ENCODE measurements at places on chromosomes 16 and 17.
A peak's percentile ranks its signal among the peaks of the same experiment; 100 is the strongest.

DNA sequence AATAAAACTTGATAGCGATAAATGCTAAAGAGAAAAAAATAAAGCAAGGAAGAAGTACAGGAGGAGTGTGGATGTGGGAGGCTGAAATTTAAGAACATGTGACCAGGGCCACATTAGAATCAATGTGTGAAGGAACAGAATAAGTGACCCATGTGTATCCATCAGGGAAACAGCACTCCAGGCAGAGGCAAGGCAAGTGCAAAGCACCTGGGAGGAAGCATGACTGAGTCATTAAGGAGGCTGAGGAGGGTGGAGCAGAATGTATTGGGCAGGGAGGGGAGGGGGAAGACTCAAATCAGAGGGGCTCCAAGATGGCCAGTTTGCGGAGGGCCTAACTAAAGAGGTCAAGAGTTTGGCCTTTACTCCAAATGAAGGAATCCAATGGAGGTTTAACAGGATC, 8.0 kb downstream of the CDR2 start:
- no peak for DNase-seq

GRCh38 chr16:19173649-19174383, 5.8 kb downstream of the SYT17 start:
- no peak for DNase-seq

DNA sequence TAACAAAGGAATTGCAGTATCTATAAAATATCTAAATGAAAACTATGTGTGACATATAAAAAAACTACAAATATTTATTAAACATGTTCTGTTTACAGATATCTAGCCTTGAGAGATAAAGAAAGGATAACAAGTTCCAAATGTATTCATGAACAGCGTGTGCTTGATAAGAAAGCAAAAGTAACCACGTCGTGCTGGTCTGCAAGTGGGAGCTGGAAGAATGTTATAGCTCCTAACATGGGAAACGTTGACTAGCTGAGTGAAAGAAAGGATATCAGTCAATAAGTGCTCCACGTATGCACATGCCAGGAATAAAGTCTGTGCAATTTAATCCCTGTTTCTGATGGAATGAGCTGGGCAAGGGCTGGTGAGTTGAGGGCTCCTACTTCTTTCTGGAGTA, 71.2 kb upstream of the CDYL2 start:
- DNase-seq, result no peak

DNA sequence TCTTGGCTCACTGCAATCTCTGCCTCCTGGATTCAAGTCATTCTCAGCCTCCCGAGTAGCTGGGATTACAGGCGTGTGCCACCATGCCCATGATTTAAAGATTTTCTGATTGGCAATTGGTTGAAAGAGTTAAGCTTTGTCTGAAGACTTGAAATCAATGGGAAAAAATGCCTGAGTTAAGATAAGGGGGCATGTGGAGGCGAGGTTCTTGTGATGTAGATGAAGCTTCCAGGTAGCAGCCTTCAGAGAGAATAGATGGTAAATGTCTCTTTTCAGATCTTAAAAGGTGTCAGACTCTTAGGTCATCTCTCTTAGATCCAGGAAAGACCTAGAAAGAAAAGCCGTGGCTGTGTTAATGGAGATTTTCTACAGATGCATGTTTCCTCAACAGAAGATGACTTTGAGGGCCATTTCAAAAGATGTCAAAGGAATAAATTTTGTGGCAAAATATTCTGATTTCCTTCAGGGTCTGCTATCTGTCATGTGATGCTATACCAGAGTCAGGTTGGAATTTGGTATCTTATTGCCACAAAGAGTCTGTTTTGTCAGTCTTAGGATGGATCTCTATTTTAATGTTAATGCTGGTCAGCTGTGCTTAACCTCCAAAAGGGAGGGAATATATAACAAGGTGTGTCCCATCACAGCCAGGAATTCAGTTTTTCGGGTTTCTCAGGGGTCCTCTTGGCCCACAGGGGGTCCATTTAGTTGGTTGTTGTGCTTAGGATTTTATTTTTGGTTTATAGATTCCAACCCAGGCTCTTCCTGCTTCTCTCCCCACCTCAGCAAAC, 58.3 kb upstream of the AKTIP start:
- no peak for DNase-seq

DNA sequence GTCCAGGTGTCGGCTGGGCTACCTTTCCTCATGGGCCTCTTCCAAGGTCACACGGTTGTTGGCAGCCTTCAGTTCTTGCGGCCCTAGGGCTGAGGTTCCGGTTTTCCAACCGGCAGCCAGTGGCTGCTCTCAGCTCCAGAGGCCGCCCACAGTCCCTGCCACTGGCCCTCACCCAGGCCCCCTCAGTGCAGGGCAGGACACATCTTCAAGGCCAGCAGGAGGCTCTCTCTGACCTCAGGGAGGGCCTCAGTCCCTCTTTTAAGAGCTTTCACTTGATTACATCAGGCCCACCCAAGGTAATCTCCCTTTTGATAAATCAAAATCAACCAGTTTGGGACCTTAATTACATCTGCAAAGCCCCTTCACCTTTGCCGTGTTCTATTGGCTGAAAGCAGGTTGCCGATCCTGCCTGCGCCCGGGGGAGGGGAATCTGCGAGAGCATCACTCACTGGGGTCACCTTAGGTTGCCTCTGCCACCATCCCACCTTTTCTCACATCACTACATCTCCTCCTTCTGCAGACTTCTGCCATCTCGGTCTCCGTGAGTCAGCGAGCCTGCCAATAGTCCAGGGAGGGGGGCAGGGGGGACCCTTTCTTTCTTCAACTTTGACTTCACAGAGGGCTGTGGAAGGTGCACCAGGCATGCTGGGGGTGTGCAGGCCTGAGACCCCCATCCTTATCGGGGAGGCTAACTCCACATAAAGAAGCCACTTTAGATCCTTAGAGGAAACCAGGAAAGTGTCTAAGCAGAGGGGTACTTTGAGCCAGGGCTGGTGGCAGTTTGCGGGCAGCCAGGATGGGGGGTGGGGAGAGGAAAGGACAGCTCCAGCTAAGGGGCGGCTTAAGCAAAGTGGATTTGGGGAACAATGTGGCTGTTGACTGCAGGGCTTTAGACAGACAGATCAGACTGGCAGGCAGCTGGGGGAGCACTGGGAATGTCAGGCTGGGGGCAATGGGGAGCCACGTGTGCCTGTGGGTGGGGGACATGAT, 28.8 kb upstream of the NXPH3 start:
- DNase-seq, result no peak

GRCh38 chr16:12255473-12255872, 278.9 kb downstream of the SNX29 start:
- no peak for DNase-seq

GRCh38 chr17:27771586-27771985, 28.7 kb downstream of the NOS2 start:
- DNase-seq, result no peak

- DNase-seq, result no peak
Measured at GRCh38 chr17:10136258-10136981, 62.0 kb downstream of the GAS7 start.

DNA sequence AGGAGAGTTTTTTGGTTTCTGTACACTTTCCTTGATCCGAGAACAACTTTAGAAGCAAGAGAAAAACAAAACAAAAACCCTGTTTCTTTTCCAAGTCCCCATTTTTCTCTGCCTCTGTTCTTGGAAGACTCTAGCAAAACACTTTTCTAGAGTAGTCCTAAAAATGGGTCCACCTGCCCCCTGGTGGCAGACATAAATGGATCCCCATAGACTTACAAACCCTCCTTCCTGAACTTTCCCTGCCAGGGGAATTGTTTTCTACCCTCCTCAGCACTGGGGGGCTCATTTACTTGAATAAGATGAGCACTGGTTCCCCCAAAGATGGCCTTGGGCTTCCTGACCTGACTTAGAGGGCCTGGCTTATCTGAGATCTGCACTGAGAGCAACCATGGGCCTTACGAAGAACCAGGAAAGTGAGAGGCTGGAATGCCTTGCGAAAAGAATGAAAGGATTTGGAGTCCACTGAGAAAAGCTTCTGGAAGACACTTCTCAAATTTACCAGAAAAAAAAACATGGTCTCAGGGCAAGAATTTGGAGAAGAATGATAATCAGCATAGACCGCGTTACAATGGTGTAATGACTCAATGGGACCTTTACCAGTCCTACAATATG, 48.0 kb upstream of the CDYL2 start:
- peak; percentile 15 for DNase-seq

DNA sequence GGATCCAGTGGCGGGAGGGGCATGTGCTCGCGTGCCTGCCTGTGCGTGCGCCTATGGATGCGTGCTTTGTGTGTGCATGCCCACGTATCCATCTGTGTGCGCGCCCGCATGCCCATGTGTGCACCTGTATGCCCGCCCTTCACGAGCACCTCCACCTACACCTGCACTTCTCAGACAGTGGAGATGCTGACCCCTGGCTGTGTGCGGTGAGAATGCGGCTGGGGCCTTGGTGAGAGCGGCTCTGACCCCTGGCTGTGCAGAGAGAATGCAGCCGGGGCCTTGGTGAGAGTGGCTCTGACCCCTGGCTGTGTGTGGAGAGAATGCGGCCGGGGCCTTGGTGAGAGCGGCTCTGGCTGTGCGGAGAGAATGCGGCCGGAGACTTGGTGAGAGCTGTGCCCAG, 33.9 kb downstream of the AXIN1 start:
- no peak for DNase-seq

GRCh38 chr16:30352488-30353401, 2.4 kb downstream of the CD2BP2 start:
- DNase-seq, result no peak

GRCh38 chr16:2086812-2087747, 39.3 kb downstream of the TSC2 start:
- no peak for DNase-seq

DNA sequence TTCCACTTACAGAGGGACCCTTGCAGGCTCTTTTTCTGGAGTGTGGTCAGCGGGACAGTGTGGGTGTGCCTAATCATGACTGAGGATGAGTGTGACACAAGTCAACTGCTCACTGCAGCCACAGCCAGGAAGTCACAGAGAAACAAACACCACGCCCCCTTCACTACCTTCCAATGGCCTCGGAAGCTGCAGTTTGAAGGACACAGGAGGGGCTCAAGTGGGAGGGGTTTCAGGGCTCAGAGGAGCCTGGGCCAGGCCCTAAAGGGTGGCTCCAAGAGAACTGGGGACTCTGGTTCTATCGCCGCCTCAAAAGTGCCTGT, 116.2 kb upstream of the SDK2 start:
- DNase-seq, result no peak

- DNase-seq, result no peak
Measured at GRCh38 chr17:76688165-76688622, 22.6 kb downstream of the MXRA7 start.

DNA sequence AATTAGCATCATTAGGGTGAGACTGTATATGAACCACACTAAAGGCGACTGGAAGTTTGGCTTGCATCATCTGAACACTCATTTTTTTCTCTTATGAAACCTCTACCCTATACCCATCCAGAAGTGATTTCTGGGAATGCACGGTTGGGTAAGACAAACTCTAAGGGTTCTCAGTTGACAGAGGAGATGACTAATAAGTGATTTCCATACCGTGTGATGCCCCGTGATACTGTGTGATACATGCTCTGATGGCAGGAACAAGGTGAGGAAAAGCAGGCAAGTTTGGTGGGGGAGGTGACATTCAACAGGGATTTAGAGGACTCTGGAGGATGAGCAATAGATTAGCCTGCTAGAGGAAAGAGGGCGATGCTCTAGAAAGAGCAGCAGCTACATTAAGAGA, 156.4 kb upstream of the CCL2 start:
- no peak for DNase-seq

GRCh38 chr17:4920351-4921048, 11.6 kb upstream of the GP1BA start:
- DNase-seq, result no peak

GRCh38 chr16:30437511-30438046, 7.7 kb upstream of the DCTPP1 start:
- peak; percentile 34 for DNase-seq

DNA sequence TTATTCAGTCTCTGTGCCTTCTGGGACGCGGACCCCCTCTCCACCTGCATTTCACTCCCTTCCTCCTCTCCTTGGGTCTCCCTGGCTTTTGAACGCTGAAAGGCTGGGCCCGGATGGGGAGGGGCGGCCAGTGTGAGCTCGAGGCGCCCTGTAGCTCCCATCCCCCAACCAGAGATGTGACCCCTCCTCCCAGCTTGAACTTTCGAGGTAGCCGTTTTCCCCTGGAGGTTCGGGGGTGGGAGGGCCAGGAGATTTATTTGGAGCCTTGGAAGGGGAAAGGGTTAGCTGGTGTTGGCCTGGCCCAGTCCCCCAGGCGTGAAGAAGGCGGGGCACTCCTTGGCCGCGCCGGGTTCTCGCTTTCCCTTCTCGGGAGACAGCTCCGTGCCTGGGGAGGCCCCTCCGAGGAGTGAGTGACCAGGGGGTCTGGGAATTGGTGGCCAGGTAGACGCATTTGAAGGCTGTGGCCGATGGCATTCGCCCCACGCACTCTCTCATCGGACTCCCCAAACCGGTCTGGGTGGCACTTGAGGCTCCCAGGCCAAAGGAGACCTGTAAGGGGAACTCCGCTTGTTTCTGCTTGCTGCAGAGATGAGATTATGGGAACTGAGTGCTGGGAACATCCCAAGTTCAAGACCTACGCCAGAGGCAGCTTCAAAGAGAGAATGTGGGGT, 942 bp downstream of the LDAF1 start:
- DNase-seq, result no peak

GRCh38 chr16:67181346-67181745, 2.4 kb downstream of the MATCAP1 start:
- DNase-seq, result no peak

GRCh38 chr17:57481910-57482391, 225.6 kb downstream of the MSI2 start:
- DNase-seq, result no peak

DNA sequence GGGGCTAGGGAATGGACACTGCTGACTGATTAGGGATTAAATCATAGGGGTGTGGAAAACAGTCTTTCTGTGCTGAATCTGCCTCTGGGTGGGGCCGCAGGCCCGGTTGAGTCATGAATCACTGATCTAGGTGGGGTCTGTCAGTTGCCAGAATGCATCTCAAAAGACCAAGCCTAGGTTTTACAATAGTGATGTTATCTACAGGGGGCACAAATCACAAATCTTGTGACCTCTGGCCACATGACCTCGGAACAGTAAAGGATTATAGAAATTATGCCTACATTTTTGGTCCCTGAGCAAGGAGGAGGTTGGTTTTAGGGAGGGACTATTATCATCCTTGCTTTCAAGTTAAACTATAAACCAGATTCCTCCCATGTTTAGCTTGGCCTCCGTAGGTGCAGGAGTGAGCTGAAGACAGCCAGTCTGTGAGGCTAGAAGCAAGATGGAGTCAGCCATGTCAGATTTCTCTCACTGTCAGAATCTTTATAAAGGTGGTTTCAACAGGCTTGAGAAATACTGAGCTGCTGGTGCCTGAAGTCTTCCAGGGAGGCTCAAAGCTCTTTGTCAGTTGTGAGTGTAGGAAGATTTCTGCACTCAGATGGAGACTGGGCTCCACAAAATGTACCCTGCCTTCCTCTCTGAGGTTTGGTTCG, 12.9 kb downstream of the GNGT2 start:
- peak; percentile 64 for DNase-seq

- DNase-seq, result no peak
Measured at GRCh38 chr16:55052741-55053415, 122.2 kb downstream of the IRX5 start.
